Diencephalon (tissue), 1 donor: ENCODE measurements at places on chromosomes 13 and 19. TPM values are rescaled to one million over a fixed set of nuclear protein-coding genes. Genes with fewer than 3 reads are reported as not detected.

The SIGLEC5 gene
- total RNA-seq: 0.23 TPM

The PGLYRP2 gene
- not detected for total RNA-seq

The FREM2 gene
- 4.6 TPM for total RNA-seq

The CGB2 gene
- not detected for total RNA-seq

The HSD17B14 gene
- 5.3 TPM for total RNA-seq

The AMER2 gene
- 99.9 TPM for total RNA-seq

The C19orf85 gene
- total RNA-seq: not detected

The SERP2 gene
- 22.1 TPM for total RNA-seq

The VSTM1 gene
- 0.23 TPM for total RNA-seq

The BCAM gene
- total RNA-seq: 7.4 TPM

The CD79A gene
- total RNA-seq: not detected

The KASH5 gene
- not detected for total RNA-seq

The ZIC2 gene
- 21.7 TPM for total RNA-seq

The RFPL4AL1 gene
- total RNA-seq: not detected

The SPC24 gene
- 9.0 TPM for total RNA-seq

The AMH gene
- total RNA-seq: 1.8 TPM

The ACTMAP gene
- 0.46 TPM for total RNA-seq

The DBP gene
- 7.6 TPM for total RNA-seq

The CYP4F3 gene
- total RNA-seq: 0.23 TPM

The C13orf42 gene
- 0.23 TPM for total RNA-seq

The SLC10A2 gene
- not detected for total RNA-seq

The GPR12 gene
- total RNA-seq: 36.7 TPM

The ZNF418 gene
- 47.1 TPM for total RNA-seq

The IL17D gene
- 19.1 TPM for total RNA-seq

The PSPN gene
- total RNA-seq: 3.2 TPM

The APOC1 gene
- total RNA-seq: 17.8 TPM

The SCAMP4 gene
- total RNA-seq: 16.1 TPM

The CHST8 gene
- 6.7 TPM for total RNA-seq

The KLK11 gene
- total RNA-seq: not detected

The LILRA2 gene
- 0.46 TPM for total RNA-seq

The CGB3 gene
- total RNA-seq: not detected

The LRG1 gene
- 0.23 TPM for total RNA-seq

The RNF225 gene
- total RNA-seq: not detected

The RAB3A gene
- total RNA-seq: 72.0 TPM

The ZNF730 gene
- total RNA-seq: 30.2 TPM

The GARIN5A gene
- 7.2 TPM for total RNA-seq

The ONECUT3 gene
- total RNA-seq: 0.23 TPM

The PABPC3 gene
- 0.69 TPM for total RNA-seq

The FARP1 gene
- 94.3 TPM for total RNA-seq

The ZNF792 gene
- 16.6 TPM for total RNA-seq

The CCDC8 gene
- total RNA-seq: 8.1 TPM

The PSG2 gene
- not detected for total RNA-seq

The CEACAM3 gene
- total RNA-seq: not detected

The ZNF230 gene
- total RNA-seq: 8.1 TPM

The TRPC4 gene
- total RNA-seq: 16.8 TPM

The IRGC gene
- total RNA-seq: not detected

The ZNF850 gene
- 7.6 TPM for total RNA-seq
